ENCODE measurements at places on chromosomes 16 and 17.

- DNase-seq, result no peak
These were observed 97.4 kb downstream of the VAT1L start for GRCh38 chr16:77885571-77886295.

DNA sequence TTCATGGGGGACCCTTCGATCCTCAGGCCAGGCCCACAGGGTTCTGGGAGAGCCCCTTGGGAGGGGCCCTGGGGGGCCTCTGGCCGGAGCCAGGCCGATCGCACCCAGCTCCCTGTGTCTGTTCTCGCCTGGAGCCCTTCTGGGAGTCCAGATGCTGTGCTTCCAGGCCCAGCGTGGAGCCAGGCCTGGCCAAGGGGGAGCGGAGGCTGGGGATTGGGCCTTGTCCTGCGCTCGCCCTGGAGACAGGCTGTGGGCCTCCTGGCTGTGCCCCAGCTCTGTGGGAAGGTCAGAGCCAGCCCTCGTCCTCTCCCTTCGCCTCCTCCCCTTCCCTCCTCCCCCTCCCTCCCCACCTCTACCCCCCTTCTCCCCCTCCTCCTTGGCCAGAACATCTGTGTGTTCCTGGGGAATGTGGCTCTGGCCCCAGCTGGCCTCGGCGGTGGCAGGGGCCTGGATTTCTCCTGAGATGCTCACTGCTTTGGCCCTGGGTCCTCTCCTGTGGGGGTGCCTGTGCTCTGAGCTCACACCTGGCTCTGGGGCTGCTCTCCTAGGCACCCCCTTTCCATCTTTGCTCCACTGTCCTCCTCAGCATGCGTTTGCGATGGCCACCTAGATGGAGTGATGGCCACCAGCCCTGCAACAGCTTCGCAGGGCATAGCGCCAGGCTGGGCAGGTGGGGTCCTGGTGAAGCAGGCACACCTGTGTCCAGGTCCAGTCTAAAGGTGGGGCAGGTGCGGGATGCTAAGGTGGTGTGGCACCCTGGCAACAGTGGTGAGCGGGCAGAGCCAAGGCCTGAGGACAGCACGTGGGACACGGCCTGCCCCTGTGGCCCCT, 90.6 kb upstream of the CIBAR2 start:
- no peak for DNase-seq

DNA sequence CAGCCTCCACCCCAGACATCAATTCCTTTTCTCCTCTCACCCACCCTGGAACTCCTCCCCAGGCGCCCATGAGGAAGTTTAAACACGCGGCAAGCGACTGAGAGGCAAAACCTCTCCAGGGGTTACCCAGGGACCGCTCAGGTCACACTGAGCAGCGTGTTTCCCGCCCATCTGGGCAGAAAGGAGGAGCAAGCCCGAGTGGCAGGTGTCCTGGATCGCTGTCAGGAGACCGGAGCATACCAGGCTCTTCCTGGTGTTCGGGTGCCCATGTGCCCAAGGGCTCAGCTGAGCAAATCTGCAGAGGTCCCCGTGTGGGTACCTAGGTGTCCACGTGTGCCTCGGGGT, 491 bp downstream of the SLC25A19 start:
- no peak for DNase-seq

DNA sequence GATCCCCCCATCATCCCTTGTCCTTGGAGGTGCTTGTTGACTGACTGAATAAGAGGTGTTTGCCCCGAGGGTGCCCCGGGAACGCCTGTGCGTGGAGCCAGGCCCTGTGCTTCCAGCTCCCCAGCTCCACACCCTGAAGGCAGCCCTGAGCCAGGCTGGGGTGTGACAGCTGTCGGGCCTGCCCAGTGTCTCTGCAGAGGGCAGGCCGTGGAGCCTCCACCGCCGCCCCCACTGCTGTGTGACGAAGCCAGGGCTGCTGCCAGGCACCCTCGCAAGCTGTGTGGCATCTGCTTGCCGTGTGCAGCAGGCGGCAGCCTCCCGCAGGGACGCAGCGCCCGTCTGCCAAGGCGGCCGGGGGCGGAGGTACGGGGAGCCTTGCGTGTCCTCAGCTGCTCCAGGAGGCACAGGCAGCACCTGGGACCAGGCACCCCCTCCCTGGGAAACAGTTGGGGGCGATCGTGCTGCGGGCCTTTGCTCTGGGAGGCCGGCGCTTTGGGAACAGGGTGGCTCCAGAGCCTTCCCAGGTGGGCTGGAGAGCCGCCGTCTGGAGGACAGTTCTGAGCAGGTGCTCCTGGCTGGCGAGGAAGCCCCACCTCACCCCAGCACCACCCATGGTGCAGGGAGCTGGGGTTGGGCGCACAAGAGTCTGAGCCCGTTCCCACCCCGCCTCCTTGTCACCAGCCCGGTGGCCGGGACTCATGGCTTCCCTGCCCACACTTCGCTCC, 26.6 kb downstream of the GSE1 start:
- DNase-seq, result no peak

DNA sequence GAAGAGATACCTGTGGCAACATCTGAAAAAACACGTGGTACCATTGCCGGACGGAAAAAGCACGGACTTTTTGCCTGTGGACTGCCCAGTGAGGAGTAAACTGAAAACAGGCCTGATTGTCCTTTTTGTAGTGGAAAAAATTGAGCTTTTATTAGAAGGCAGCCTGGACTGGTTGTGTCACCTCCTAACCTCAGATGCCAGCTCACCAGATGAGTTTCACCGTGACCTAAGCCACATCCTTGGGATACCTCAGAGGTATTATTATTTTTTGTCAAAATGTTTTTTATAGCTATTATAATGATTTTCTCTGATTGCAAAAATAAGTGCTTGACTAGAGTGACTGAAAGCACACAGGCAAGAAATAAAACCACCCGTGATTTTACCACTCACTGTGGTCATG, 34.9 kb downstream of the RNF213 start:
- DNase-seq, result no peak

DNA sequence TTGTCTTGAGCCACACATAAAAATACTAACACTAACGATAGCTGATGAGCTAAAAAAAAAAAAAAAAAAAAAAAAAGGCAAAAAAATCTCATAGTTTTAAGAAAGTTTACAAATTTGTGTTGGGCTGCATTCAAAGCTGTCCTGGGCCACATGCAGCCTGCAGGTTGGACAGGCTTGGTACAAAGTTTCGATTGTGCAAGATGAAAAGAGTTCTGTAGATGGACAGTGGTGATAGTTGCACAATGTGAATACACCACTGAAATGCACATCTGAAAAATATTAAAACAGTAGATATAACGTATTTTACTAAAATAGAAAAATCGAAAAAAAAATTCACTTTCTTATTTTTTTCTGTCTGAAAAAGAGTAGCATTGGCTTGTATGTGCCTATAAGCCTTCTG, 42.9 kb downstream of the AMFR start:
- DNase-seq, result no peak

DNA sequence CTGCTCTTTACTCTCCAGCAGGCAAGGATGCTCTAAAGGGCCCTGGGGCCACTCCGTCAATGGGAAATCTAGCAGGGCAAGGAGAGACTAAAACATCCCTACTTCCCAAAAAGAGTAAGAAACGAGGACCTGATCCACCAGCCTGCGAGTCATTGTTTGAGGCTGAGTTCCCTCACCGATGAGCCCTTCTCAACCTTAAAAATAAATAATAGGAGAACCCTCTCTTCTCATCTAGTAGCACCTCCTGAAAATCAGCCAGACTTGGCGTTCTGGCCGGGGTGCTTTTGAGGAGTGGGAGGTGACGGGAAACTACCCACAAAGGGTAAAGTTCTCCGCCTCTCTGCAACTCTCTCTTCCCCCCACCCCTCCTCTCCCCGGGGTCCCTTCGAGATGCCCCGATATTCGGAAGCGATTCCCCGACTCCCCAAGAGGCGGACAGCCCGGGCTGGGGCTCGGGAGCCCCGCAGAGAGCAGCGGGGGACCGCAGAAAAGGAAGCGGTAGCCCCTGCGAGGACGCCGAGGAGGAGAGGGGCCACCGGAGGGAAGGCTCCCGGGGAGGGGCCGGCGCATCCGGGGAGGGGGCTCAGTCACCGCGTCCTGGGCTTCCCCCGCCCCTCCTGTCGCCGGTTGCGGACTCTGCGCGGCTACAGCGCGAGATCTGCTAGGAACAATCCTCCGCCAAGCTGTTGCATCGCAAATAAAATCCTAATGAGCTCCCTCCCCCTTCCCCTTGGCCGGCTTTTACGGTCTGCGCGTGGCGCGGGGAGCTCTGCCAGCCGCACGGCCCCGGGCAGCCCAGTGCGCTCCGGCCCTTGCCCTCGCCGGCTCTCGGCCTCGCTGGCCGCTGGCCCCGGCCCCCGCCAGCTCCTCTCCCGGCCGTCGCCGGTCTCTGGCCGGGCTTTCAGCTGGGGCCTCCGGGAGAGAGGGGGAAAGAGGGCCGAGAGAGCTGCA, 1.3 kb downstream of the HOXB9 start:
- DNase-seq, result no peak

- no peak for DNase-seq
These were observed 578.1 kb downstream of the KCNJ18 start for GRCh38 chr17:22270381-22270780.

DNA sequence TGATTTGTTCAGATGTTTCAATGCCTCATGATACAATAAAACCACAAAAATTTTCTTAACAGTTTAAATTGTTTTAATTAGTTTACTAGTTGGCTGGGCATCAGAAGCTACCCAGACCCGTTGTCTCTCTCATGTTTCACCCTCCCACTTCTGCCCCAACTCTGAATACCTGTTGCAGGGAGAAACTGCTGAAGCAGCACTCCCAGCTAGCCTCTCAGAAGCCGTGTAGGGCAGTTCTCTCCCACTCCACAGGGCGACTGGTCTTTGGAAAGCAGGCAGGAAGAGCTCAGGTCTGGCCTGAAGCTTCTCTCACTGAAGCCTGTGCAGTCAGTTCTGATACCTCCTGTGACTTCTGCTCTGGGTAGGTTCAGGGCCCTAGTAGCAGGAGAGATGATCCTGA, 1.6 kb upstream of the EDC4 start:
- no peak for DNase-seq

DNA sequence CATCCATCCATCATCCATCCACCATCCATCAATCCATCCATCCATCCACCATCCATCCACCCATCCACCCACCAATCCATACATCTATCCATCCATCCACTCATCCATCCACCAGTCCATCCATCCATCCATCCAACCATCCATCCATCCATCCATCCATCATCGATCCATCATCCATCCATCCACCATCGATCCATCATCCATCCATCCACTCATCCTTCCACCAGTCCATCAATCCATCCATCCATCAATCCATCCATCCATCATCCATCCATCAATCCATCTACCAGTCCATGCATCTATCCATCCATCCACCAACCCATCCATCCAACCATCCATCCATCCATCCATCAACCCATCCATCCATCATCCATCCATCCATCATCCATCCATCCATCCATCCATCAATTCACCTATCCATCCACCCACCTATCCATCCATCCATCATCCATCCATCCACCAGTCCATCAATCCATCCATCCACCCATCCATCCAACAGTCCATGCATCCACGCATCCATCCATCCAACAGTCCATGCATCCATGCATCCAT, 39.3 kb upstream of the SSTR5 start:
- DNase-seq, result no peak

Data from endothelial cell (in vitro differentiated cells).